ENCODE measurements at places on chromosomes 3 and 15.
A peak's percentile ranks its signal among the peaks of the same experiment; 100 is the strongest.

DNA sequence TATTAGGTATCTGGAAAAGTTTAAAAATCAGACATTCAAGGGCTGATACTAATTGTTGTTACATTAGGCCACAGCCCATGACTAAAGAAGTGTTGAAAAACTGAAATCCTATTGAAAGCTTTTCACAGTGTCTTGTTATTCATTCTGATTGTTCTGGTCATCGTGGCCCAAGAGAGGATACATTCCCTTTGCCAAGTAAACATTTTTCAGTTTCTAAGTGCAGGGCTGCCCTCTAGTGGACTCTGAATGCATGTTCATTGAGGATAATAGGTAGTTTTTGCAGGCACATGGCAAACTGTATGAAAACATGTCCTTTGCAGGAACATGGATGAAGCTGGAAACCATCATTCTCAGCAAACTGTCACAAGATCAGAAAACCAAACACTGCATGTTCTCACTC is 181.1 kb downstream of the MYRIP start:
- peak; percentile 14 for DNase-seq

DNA sequence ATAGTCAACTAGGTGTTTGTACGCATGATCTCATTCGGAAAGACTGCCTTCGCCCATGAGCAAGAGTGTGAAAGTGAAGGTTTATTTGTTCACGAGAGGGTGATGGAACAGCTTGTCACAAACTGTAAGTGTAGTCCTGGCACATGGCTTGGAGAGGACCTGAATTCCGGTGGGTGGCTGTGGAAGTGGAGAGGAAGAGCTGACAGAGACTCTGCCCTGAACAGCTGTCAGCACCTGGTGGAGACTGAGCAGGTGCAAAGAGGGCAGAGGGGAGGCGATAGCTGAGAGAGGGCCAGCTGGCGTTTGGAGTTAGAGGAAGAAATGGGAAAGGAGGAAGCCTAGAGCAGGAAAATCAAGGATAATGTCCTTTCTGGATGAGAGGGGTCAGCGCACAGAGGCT is 155.7 kb downstream of the EEFSEC start:
- DNase-seq = no peak

- no peak for DNase-seq
Measured at GRCh38 chr3:45137656-45138181, 8.5 kb downstream of the CDCP1 start.

DNA sequence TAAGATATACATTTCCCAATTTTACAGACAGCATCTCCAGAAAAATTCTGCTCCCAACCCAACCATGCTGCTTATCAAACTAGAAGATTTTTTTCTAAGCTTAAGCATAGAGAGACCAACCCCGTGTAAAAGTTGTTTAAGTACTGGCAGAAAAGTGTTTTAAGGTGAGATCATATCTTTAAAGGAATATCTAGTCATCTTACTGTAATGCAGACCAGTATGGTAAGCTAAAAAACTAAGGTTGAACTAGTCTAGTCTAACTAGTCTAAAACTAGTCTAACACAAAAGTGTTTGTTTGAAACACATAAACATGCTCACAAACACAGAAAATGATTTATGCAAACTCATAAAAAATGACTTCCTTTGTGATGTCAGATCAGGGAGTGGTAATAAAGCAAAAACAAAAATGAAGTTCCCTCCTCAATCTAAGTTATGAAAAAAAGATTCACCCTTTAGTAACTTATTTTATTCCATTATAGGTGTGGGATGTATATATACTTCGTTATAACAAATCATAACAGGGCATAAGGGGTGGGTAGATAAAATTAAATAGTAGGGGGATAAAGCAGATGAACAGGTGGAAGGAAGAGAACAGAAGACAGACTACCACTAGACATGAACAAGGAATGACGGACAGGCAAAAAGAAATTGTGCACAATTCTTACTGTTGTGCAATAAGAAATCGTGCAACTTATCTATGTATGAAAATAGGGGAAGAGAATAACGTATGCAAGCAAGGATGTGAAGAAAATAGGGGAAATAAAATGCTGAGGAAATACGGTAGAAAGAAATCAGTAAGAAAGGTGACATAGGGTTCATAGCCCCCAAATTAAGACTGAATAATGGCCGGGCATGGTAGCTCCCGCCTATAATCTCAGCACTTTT is 10.0 kb downstream of the MYO5A start:
- no peak for DNase-seq

- no peak for DNase-seq
Measured at GRCh38 chr15:47705281-47705997, 11.9 kb upstream of the SEMA6D start.

DNA sequence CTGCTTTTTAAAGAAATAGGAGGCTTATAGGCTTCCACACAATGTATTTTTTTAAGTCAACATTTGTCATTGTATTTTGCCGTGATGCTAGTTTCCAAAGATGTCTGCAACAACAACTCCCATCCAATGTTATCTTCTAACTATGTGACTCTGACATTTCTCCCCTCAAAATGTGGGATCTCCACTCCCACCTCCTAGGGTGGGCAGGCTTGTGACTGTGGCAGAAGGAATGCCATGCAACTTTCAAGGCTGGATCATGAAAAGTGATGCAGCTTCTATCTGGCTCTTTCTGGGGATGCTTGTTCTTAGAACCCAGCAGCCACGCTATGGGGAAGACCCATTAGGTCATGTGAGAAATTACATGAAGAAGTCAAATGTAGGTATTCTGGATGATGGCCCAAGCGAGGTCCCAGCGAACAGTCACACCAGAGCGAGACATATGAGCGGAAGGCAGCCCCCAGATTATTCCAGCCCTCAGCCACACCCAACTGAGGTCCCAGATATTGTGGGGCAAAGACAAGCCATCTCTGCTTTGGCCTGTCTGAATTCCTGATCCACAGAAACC is 124.3 kb downstream of the BDH1 start:
- DNase-seq = no peak

DNA sequence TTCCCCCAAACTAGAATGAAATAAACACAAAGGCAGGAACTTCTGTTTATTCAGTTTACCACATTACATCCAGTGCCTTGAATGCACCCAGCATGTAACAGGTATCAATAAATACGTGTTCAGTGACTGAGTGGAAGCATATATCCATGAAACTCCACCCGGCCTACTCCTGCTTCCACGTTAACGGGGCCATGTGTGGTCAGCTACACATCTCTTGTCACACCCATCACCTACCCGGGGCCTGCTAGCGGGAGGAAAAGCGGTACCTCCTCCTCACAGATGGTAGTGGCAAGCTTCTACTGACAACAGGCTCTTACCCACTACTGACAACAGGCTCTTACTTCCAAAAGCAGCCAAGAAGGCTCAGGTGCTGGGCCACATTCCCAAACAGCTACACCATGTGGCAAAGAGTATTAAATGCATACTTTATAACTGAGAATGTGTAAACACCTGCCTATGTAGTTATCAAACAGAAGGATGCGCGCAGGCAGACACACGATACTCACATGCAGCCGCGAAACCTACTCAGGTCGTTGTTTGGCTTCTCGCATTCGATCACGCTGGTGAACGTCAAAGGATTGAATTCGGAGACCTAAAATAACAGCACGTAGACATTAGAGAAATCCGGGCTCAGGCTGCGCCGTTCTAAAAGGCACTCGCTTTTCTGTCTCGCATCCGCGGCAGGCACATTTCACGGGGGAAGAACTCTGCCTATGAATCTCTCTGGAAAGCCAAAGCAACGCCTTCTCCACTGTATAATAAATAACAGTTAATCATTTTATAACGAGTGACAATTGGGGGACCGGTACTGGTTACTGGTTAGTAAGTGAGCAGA is 127.4 kb downstream of the ATP10A start:
- DNase-seq = no peak

DNA sequence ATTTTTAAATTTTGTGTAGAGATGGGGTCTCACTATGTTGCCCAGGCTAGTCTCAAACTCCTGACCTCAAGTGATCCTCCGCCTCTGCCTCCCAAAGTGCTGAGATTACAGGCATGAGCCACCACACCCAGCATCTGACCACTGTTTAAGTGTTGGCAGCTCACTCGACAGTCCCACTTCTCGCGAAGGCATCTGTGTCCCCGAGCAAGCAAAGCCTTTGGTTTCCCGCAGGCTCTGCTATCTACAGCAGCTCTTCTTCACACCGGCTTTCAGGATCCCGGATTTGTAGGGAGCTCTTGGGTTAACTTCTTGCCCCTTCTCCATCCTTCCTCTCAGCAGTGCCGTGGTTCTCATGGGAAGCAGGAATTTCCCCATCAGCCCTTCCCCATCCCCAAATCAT is 240.9 kb downstream of the VPS13C start:
- DNase-seq = no peak

- no peak for DNase-seq
Measured at GRCh38 chr3:48407542-48408099, 22.3 kb downstream of the PLXNB1 start.

DNA sequence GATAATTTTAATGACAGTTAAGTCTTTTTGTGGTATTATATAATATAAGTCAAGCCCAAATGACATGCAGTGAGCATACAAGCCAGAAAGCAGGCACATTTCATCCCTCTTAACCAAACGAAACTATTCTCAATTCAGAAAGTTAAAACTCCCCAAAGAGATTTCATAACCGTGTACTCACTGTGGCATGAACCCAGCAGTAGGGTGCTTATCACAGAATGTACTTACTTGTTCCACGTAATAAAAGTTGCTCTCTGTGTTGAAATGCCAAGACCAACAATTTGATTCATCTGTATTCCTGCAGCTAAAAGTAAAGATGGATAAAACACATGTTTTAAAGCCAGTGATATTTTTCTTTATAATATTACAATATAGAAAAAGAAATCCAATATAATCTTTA is 12.1 kb downstream of the GK5 start:
- no peak for DNase-seq

- no peak for DNase-seq
Measured at GRCh38 chr3:116408473-116408872, 36.8 kb downstream of the LSAMP start.

DNA sequence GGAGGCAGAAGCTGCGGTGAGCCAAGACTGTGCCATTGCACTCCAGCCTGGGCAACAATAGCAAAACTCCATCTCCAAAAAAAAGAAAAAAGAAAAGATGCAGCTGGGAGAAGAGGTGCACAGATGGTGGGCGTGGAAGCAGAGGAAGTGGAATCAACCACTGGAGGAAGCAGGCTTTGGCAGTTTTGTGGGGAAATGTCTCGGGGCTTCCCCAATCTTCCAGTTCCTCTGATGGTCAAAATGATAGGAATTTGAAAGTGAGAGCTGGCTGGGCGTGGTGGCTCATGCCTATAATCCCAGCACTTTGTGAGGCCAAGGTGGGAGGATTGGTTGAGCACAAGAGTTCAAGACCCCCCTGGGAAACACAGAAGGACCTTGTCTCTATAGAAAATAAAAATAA is 48.1 kb upstream of the SMAD3 start:
- DNase-seq = peak; percentile 60

GRCh38 chr15:76386926-76387325 is 50.4 kb downstream of the ISL2 start:
- DNase-seq = no peak

- no peak for DNase-seq
Measured at GRCh38 chr3:43006825-43007224, 27.7 kb downstream of the GASK1A start.

DNA sequence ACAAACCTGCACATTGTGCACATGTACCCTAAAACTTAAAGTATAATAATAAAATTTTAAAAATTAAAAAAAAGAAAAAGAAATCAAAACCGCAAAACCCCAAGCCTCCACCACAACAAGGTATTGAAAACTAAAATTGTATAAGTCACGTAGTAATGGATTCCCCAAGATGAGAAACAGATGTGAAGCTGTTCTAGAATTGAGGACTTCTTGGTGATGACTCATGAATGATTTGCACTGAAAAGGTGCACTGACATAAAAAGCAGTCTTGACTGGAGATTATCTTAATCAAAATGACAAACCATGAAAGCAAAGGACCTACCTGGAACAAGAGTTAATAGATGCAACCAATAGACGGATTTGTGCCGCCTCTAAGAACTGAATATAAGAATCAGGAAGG is 225.8 kb downstream of the MYRIP start:
- DNase-seq = no peak

GRCh38 chr3:25938566-25939325 is 148.9 kb downstream of the OXSM start:
- DNase-seq = no peak

- DNase-seq = no peak
Measured at GRCh38 chr15:93384886-93385285, 295.9 kb upstream of the RGMA start.

DNA sequence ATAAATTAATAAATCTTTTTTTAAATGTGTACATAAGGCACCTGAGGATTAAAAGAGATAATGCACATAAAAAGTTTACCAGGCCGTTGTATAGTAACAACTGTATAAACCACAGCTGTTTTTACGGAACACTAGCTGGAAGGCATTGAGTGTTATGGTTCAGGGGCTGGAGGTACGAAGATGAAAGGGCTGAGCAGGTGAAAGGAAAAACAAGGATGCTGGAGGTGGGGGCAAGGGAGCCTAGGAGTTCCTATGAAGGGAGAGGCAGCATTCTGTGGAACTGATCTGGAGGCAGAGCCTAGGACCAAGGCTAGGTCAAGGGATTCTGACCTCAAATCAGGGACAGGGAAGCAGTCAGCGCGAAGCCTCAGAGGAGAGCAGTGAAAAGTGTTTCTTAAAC is 8.0 kb downstream of the SEMA5B start:
- no peak for DNase-seq

DNA sequence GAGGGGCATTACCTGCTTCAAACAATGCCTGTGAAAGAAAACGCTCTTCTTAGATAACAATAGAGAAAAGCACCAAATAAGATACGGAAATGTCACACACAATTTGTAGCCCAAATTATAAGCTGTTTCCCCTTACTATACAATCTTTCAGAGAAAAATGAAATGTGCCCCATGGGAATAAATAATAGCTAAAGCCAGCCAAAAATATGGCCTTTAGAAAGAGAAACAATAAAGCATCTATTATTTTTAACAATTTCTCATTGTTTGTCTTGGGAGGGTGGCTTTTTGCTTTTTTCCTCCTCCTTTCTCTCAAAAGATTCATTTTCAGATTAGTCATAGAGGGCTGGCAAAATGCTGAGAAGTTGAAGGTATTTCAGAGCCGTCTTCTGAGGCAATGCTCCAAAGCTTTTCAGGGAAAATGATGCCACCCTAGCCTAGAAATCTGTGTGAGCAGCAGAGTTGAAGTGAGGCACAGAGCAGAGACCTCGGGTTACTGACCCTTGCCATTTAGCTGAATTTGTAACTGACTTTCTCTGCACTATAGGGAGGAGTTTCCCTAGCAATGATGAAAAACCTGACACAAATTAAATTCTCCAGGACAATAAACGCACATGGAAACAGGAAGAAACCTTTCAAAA is 86.3 kb upstream of the PRICKLE2 start:
- DNase-seq = no peak
